Small intestine (tissue), 16 donors: ENCODE measurements at places on chromosomes 3 and 15.

GRCh38 chr3:122060040-122060698, 5.0 kb downstream of the CD86 start:
- no peak for DNase-seq

GRCh38 chr15:39154776-39155175, 426.1 kb upstream of the THBS1 start:
- no peak for DNase-seq

DNA sequence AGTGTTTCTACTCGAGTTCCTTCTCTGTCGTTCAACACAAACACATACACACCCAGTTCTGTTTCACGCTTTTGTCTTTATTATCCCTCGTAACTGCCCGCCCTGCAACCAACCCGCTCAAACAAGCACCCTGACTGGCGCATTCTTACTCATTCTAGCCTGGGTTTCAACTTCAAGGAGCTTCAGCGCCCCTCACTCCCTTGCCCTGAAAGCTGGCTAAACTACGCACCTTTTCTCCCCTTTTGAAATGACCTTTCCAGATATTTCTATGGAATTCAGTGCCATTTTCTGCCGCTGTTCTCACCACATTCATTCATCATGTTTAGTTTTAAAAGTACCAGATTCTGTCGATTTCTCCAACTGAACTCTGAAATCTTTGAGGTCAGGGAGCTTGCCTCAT, 653 bp upstream of the MFSD1 start:
- DNase-seq, result peak; percentile 63

GRCh38 chr3:64185436-64185835, 39.8 kb downstream of the PRICKLE2 start:
- no peak for DNase-seq

- DNase-seq, result no peak
Measured at GRCh38 chr15:26804063-26804804, 31.4 kb upstream of the GABRB3 start.

DNA sequence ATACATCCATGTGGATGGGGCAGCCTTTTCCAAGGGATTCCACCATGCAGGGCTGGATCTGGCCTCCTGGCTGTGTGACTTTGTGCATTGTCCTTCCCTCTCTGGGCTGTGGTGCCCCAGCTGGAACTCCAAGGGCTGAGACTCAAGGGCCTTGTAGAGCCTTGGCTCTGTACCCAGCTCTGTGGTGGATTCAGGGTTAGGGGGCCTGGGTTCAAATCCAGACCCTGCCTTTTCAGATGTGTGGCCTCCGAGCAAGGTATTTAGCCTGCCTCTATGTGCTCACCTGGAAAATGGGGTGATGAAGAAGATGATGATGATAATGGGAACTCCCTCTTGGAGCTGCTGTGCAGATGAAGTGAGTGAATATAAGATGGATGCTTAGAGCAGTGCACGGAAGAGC, 161.9 kb downstream of the WNT7A start:
- no peak for DNase-seq

DNA sequence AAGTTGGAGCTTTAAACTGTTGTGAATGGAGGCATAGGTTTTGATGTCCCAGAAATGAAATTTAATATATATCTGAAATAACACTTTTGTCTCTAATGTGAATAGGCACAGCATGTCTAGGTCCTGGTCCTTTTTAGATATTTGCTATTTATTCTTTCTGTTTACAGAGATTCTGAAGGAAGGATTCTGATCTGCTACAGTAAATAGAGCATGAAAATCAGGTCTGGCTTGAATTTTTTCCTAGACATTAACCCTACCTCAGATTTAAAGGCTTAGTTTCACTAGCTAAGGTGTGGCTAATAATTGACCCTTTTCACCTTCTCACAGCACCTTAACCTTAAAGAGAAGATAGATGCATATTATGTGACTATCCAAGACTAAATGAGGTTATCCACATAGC, 48.0 kb upstream of the SYNPR start:
- DNase-seq, result no peak

GRCh38 chr3:148948913-148949657, 42.3 kb upstream of the GYG1 start:
- DNase-seq, result no peak

DNA sequence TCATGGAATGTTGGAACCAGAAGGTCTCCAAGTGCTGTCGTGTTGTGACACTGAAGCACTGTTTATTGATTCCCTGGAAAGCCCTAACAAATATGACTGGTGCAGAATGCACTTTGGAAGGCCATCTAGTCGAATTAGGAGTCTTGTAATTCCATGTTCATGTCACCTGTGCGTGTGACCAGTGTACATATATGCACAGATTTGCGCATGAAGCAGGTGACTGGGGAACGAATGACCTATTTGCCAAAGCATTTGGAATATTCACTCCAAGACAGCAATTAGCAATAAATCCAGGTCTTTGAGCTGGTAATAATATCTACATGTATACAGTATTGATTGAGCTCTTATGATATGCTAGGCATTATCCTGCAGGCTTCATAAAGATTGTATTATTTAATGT, 177.5 kb upstream of the PFN2 start:
- DNase-seq, result no peak

DNA sequence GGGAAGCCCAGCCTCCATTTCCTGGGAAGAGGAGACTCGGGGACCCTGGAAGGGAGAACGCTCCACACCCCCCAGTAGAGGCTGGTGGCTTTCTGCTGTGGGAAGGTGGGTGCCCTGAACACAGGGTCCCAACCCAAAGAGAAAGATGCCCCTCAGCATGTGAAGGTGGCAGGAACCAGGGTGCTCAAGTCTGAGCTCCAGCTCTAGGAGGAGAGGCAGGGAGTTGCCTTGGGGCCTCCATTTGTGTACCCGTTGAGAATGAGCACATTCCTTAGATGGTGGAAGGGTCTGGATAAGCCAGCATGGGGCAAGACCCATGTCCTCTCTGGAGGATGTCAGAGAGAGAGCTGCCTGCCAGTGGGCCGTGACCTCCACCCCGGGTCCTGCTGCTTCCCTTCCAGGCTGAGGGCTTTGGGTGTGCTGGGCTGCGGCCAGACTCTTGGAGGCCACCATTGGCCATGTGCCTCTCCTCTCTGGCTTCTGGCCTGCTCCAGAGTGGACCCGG, 212.4 kb downstream of the TBC1D2B start:
- DNase-seq, result no peak

- peak; percentile 30 for DNase-seq
Measured at GRCh38 chr15:41838400-41838897, at the start of gene PLA2G4B. TSS of gene PLA2G4B (plus strand) at chr15:41838847. CDS start at chr15:41838914, 67 bp downstream.

DNA sequence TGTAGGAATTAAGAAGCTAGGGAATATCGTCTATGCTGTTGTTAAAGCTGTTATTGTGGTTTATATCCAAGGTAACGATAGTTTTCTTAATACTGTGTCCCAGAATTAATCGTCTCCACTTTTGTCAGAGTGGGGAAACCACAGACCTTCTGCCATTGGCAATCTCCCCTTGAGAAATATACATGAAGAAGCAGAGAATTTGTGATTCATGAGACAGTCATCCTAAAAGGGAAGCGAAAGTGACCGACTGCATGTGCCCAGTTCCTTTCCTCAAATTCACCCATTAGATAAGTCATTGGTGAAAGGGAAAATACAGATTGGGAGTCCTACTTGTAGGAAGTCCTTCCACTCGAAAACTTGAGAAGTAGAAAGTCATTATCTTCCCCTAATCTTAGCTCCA, 26.6 kb downstream of the DIPK2A start:
- no peak for DNase-seq
